ENCODE measurements at places on chromosomes 4 and X.

DNA sequence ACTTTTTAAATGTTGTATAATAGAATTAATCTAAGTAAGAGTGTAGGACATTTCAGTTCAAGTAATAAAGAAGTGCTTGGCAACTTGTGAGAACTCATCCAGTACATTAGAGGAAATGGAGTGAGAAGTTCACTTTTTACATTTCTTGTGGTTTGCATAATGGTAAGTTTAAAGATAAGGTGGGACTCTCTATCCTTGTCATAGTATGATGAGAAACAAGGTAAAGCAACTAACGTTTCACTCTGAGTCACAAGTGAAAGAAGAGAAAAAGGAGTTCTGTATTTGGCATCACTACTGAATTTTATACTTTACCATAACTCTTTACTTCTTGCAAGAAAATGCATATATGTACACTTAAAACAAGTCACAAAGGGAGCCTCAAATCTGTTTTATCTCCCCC is 219.4 kb downstream of the SLC4A4 start:
- no peak for DNase-seq

- peak; percentile 88 for DNase-seq
Measured at GRCh38 chrX:53441531-53442321, 7.6 kb upstream of the HSD17B10 start.

DNA sequence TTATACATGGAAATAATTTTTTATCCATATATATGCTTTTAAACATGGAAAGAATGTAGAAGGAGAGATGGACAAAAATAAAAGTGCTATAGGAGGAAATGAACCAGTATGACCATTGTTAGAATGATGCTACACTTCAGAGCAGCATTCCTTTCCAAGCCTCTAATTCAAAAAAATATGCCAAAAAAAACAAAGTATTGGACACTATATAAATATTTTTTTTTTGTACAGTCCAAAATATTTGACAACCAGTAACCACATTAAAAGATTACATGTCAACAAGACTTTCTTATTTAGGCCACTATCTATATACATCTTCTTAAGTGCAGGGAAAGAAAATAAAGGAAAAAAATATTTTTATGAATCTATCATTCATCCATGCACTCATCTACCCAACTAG is 198.6 kb downstream of the LRBA start:
- DNase-seq, result no peak

- DNase-seq, result peak; percentile 64
Measured at GRCh38 chr4:86594559-86595425, 677 bp downstream of the PTPN13 start.

DNA sequence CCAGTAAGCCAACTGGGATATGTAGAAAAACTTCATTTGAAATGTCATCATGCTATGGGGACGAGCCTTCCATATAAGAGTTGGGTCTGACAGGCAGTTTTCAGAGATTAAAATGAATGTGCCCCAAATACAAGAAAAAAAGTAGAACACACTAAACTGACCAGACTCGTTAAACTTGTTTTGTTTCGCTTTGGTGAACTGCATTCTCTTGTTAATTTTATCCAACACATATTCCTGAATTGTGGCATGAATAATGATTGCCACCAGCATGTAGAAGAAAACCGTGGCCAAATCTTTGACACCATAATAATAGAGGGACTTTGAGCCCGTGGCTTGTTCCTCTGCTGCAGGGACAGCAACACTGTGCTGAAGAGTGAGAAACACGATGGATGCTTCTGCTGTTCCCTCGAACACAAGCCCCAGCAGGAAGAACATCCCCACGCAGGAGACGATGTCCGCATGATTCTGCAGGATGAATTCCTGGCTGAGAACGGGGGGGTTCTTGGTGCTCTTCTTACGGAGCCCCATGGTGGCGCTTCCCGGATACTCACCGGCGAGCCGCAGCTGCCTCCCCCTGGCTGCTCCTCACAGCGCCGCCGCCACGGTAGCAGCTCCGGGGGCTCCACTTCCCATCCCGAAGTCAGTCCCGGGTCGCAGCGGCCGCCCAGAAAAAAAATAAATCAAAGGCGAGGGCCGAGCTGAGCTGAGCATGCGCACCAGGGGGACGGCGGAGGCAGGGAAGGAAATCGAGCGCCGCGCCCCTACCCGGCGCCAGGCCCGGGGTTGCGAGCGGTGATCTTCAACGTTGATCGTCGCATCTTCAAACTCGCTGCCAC is at the start of gene TRAM1L1:
TSS of gene TRAM1L1 (minus strand) at position 711 of the 836 bp plus-strand sequence. CDS start at position 528, 183 bp downstream.
- peak; percentile 91 for DNase-seq

- DNase-seq, result no peak
Measured at GRCh38 chrX:134542485-134542884, 82.5 kb downstream of the HPRT1 start.

DNA sequence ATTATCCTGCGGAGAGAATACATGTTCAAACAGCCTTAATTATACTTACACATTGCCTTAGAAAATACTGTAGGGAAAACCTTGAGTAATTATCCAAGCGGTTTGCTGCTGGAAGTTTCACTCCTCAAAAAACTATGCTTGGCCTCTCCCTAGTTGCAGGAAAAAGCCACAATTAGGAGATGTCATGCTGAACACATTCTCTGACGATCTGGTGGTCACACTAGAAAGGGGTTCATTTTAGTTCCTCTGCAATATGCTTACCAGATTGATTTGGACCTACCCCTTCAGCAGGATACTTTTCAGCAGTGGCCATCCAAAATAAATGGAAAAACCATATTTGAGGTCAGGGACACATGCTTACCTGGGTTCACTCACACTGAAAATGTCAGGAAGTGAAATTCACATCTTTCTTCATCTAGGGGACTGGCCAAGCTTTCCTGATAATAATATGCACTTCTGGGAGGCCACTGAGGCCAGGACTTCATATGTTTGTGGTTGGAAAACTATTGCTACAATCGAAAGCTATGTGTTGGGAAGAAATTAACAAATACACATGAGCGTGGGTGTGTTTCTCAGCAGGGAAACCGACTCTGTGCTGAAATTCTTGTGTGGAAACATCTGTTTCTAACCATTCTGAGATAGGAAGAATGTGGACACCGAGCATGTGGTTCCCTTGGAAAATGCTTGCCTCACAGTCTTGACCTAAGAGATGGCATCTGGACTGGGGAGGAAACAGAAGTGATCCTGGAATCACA is 68.8 kb downstream of the ATXN3L start:
- DNase-seq, result no peak

- DNase-seq, result no peak
Measured at GRCh38 chrX:154751669-154752271, 893 bp upstream of the GAB3 start.

DNA sequence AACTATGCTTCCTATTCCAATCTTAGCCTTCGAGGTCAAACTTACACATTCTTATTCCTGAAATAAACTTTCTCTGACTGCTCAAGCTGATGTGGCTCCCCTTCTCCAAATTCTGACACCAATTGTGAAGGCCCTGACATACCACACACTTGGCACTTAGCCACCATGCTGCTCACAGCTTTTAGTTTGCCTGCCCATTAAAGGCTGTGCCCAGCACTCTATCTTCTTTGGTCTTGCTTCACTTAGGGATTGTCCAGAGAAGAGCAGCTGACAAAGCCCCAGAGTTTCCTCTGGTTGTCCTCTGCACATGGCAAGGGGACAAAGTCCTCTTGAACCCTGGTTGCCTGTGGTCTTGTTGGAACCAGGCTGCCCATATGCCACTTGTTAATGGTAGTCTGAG is 126.1 kb downstream of the ARHGEF9 start:
- DNase-seq, result no peak

- DNase-seq, result no peak
Measured at GRCh38 chrX:107766470-107767150, 9.0 kb downstream of the TSC22D3 start.

GRCh38 chr4:22984390-22984789 is 291.7 kb downstream of the GBA3 start:
- no peak for DNase-seq

- no peak for DNase-seq
Measured at GRCh38 chrX:134541906-134542305, 81.9 kb downstream of the HPRT1 start.

GRCh38 chr4:98677799-98678198 is 19.4 kb upstream of the TSPAN5 start:
- DNase-seq, result peak; percentile 16

DNA sequence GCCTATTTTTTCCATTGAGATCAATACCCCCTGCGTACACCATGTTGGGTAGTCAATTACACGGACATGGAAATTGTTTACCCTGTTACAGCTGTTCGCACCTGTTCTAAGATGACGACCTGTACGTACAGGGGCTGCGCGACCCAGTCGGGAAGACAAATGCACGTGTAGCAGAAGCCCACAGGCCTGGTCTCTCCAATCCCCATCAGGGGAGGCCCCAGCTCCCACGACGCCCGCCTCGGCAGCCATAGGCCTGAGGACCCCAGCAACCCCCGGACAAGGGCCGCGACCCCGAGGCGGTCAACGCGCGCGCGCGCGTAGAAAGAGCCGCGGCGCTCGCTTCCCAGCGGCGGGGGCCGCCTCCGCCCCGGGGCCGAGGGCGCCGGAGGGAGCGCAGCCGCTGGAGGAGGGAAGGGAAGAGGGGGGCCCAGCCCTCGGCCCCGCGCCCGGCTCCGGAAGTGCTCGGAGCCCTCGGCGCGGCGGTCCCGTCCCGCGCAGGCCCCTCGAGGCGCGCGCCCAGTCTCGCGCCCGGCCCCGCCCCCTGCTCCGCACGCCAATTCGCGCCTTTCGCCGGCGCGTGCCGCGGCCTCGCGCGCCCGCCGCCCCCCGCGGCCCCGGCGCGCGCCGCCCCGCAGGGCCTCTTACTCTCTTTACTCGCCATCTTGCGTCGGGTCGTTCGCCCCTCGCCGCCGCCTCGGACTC is 618 bp downstream of the RBBP7 start:
- DNase-seq, result no peak

- no peak for DNase-seq
Measured at GRCh38 chr4:128424527-128425497, 137.2 kb upstream of the PGRMC2 start.

DNA sequence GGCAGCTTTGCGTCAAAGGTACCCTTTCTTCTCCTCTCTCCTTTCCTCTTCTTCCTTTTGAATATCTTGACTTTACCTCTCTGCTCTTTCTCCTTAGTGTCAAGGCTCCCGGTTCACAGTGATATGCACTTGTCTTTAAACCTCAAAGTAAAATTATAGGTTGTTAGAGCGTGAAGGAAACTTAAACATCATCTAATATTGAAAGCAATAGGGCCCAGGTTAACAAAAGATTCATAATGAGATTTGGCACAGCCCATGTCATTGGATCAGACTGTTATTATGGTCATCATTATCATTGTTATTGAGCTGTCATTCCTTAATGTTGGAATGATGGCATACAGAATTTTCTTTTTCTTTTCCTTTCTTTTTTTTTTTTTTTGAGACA is 32.5 kb downstream of the FTHL17 start:
- DNase-seq, result no peak

- DNase-seq, result no peak
Measured at GRCh38 chr4:17194586-17194985, 296.1 kb upstream of the LDB2 start.

DNA sequence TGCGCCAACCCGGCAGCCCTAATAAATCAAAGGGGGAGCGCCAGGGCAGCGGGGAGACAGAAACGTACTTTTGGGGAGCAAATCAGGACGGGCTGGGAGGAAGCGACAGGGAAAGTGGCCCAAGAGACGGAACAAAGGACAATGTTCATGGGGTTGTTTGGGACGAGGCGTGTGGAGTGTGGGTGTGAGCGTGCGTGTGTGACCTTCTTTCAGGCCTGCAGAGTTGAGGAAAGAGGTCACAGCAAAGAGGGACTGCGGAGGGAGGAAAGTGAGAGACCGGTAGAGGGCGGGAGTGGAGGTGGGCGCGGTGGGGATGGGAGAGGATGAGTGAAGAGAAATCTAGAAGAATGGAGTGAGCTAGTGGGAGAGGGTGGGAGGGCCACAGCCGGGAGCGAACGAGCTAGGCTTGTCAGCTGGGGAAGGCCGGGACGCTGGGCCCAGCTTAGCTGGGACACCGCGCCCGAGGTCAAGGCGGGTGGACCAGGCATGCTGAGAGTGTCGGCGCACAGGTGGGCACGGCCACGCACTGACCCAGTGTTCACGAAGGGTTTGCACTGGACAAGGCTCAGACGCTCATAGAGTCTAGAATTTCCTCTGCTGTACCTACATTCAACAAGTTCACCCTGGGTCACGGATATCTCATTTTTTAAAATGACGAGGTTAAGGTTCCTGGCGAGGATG is 14.7 kb upstream of the PITX2 start:
- peak; percentile 67 for DNase-seq

- no peak for DNase-seq
Measured at GRCh38 chrX:149037281-149037870, 467.7 kb downstream of the IDS start.

All from ecto neural progenitor cell (in vitro differentiated cells).